ENCODE measurements at places on chromosomes 4 and X. TPM values are rescaled to one million over a fixed set of nuclear protein-coding genes. Genes with fewer than 3 reads are reported as not detected.

- DNase-seq = no peak
These were observed 116.1 kb downstream of the EVC2 start for GRCh38 chr4:5592272-5592671.

Gene ETDB
- not detected for total RNA-seq

Gene C4orf50
- total RNA-seq = under 0.01 TPM

Gene ABCG2
- 5.3 TPM for total RNA-seq

DNA sequence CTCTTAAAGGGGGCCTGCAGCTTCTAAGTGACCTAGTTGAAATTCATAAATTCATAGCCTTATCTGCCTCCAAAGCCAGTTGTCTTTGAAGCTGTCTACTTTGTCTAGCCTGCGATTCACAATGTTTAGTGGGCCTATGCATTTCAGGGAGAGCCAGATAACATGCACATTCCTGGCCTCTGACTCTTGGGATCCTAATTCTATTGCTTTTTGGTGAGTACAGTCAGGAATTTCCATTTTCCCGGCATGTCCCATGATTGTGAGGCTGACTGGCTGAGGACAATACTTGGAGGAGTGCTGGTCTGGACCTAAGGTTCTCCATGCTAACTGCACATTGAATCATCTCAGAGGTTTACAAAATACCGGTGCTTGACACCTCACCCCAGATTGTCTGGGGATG is 155.0 kb downstream of the MSL3 start:
- no peak for DNase-seq

DNA sequence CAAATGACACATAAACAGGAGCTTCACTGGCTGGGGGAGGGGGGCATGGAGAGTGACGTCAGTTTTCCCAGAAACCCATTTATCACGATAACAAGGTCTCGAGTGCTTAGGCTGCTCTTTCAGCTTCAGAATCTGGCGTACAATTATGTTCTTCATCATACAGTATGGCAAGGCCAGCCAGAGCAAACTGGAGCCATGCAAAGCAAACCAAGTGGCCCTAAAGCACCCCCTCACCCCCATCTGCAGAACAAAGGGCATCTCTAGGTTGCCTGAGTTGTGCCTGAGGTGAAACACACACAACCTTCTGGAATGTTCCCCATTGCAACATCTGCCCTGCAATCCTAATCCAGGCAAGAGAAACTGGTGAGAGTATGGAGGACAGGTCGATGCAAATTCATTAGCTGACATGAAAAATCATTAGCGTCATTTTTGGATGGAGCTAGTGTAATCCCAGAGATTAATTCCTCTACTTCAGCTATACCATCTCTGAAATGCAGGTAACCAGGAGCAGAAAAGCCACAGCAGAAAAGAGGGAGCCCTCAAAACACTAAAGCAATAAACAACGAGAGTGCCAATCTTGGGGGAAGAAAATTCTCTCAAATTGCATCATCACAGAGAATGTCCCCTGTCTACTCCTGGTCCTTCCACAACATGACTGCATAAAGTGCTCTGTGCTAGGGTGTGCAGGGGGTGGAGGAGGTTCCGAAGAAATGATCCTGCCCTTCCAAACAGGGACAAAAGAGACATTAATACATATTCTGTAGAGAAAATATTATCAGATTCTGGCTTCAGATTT is 1.8 kb downstream of the SEPTIN6 start:
- peak; percentile 44 for DNase-seq

DNA sequence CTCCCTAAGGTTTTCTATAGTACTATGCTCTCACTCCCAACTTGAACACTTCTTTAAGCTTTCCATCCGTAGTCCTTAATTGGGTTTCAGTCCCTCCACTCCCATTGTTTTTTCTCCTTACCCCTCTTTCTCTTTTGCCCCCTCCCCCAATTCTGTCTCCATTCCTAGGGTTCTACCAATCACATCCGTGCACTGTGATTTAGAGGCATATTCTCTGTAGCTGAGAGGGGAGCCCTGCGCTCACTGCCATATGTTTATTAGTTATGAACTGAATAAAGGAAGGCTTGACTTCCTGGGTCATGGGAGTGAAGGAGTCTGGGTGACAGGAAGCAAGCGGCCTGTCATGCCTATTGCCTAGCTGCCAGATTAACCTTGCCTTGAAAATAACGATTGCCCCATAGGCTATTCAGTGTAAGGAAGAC is 471 bp downstream of the MCTS1 start:
- peak; percentile 61 for DNase-seq

Gene SRPX2
- total RNA-seq = 29.7 TPM

Gene SPATA18
- 2.7 TPM for total RNA-seq

DNA sequence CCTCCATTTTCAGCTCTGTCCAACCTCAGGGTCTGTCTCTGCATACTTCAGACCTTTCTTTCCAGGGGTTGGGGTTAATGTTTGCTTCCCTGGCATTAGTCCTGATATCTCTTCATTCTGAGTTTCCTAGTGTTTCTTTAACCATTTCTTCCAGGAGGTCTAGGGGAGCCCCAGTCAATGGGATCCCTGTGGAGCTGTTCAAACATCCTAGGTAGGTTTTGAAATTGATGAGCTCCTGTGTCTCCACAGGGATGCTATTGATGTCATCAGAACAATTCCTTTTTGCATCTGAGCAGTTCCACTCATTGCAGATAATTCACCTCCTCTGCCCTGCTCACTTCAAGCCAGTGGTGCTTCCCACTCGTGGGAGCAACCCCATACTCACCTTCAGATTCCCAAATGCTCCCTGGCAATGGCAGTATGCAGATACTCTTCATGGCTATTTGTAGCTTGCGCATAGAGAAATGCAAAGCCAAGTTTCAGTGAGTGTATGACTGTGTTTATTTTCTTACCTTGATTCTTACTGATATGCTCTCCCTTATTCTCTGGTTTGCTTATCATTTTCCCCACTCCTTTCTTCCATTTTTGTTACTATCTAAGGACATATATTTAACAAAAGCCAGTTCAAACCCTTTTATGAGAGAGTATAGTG is 33.7 kb upstream of the LIMCH1 start:
- no peak for DNase-seq

Gene MYL5
- 1,456 TPM for total RNA-seq

All from muscle of leg (tissue), 16 donors.